ENCODE measurements at places on chromosomes 6 and 20. TPM values are rescaled to one million over a fixed set of nuclear protein-coding genes. Genes with fewer than 3 reads are reported as not detected.
A peak's percentile ranks its signal among the peaks of the same experiment; 100 is the strongest.

DNA sequence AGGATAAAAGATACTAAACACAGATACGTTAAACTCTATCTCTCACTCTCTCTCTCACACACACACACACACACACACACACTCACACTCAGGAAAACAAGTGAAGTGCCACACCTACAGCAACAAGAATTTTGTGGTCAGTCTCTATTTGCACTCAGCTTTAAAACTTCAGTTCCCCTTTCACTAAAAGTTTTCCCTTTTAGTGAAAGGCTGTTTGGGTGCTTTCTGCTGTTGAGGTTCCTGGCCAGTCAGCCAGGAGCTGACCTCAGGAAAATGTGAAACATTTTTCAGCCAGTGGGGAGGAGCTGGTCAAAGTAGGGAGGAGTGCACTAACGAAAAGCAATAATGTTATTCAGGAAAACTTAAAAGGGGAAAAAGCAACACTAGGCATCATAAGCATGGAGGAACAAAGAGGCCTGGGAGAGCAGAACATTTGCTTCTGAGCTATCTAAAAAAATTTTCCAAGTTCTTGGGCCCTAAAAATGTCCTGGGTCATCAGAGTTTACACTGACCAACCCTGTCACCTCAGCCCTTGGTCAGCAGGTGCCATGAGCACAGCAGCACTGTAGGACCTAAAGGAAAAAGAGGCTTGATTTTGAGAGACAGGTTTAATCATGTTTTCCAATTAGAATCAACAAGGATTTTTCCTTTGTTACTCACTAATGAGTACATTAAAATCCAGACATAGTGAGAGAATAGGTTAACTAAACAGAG is 30.7 kb upstream of the NT5E start:
- no peak for DNase-seq
- no peaks in the 10 kb centered on the region for H3K27me3 ChIP-seq
- H3K36me3 ChIP-seq: no peaks in the 10 kb centered on the region
- no peak overlapping the region for H3K4me3 ChIP-seq

- no peak overlapping the region for H3K27ac ChIP-seq
- H3K36me3 ChIP-seq: no peaks in the 10 kb centered on the region
- DNase-seq: no peak
- H3K27me3 ChIP-seq: no peaks in the 10 kb centered on the region
These were observed 38.4 kb downstream of the FAM110A start for GRCh38 chr20:871948-872347.

Gene MCHR2
- polyA plus RNA-seq: not detected

GRCh38 chr6:4441981-4442434 is 306.6 kb upstream of the ECI2 start:
- peaks cover under 1% of the 10 kb centered on the region for H3K4me1 ChIP-seq
- no peak overlapping the region for H3K27ac ChIP-seq
- H3K4me3 ChIP-seq: no peak overlapping the region

GRCh38 chr6:84766118-84766798 is 1.9 kb upstream of the TBX18 start:
- H3K36me3 ChIP-seq: no peaks in the 10 kb centered on the region
- H3K27me3 ChIP-seq: peaks cover 98% of the 10 kb centered on the region
- H3K4me1 ChIP-seq: peaks cover 13% of the 10 kb centered on the region
- H3K4me3 ChIP-seq: no peak overlapping the region
- DNase-seq: no peak

Gene PACRG
- polyA plus RNA-seq: 2.1 TPM

DNA sequence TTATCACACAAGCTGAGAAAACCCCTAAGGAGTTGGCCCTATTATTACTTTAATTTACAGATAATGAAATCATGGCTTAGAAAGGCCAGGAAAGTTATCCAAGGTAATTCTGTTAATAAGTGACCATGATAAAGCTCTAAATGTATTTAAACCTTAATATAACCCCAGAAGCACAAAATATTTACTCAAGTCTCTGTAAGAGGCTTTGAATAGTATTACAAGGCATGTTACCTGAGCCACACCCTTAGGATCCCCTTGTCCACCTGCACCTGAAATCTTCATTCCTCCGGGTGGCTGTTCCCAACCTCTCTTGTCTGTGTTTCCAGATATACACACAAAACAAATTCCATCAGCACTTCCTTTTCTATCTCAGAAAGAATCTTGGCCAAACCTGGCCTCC is 271.6 kb upstream of the BMP2 start:
- H3K27me3 ChIP-seq: no peaks in the 10 kb centered on the region
- H3K27ac ChIP-seq: no peak overlapping the region
- H3K4me1 ChIP-seq: no peaks in the 10 kb centered on the region
- no peaks in the 10 kb centered on the region for H3K36me3 ChIP-seq

- H3K27me3 ChIP-seq: no peaks in the 10 kb centered on the region
- no peaks in the 10 kb centered on the region for H3K36me3 ChIP-seq
- H3K4me1 ChIP-seq: no peaks in the 10 kb centered on the region
- DNase-seq: no peak
- no peak overlapping the region for H3K27ac ChIP-seq
These were observed 67.2 kb downstream of the OPRM1 start for GRCh38 chr6:154106251-154106650.

Gene ADGRF1
- not detected for polyA plus RNA-seq

DNA sequence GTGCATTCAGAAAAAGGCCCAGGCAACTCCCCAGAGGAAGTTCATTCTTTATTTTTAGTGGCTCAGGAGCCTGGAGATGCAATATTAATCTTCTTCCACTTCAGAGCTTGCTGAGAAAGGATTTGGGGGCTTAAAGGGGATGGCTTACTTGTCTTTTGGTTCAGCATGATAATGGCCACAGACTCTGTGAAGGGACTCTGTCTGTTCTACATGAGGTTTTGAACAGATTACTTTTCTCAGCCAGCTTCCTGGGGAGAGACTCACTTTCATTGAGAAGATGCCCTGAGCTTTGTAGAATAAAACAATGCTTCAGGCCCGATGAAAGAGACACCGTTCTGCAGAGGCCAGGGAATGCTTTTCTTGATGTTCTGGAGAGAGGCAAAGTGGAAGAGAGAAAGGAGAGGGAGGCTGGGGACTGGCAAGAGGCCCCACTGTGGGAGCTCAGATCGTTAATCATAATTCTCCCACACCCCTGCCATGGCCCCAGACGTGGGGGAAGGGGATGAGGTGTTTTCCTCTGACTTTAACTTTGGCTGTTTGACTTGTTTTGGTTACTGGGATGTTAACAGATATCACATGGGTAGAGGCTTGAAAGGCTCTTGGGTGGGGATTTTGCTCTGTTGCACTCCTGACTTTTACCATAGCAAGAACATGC is 19.1 kb downstream of the SCP2D1 start:
- H3K4me1 ChIP-seq: no peaks in the 10 kb centered on the region
- H3K27me3 ChIP-seq: no peaks in the 10 kb centered on the region
- H3K27ac ChIP-seq: no peak overlapping the region
- H3K4me3 ChIP-seq: no peak overlapping the region
- H3K36me3 ChIP-seq: no peaks in the 10 kb centered on the region

Gene CLPSL1
- not detected for polyA plus RNA-seq

GRCh38 chr6:14371530-14371929 is 254.0 kb downstream of the CD83 start:
- no peak overlapping the region for H3K4me3 ChIP-seq
- H3K27ac ChIP-seq: no peak overlapping the region
- H3K27me3 ChIP-seq: no peaks in the 10 kb centered on the region
- H3K36me3 ChIP-seq: no peaks in the 10 kb centered on the region
- peaks cover 10% of the 10 kb centered on the region for H3K4me1 ChIP-seq

Gene TGM3
- not detected for polyA plus RNA-seq

Gene SIRPA
- polyA plus RNA-seq: 31.5 TPM

GRCh38 chr20:23151885-23152284 is 65.8 kb upstream of the CD93 start:
- H3K4me1 ChIP-seq: peaks cover 75% of the 10 kb centered on the region
- DNase-seq: peak; percentile 8
- no peak overlapping the region for H3K4me3 ChIP-seq
- no peaks in the 10 kb centered on the region for H3K36me3 ChIP-seq

GRCh38 chr6:80366051-80366450 is 259.6 kb downstream of the BCKDHB start:
- no peak overlapping the region for H3K4me3 ChIP-seq
- no peaks in the 10 kb centered on the region for H3K27me3 ChIP-seq
- no peaks in the 10 kb centered on the region for H3K36me3 ChIP-seq
- DNase-seq: no peak
- H3K4me1 ChIP-seq: peaks cover 8% of the 10 kb centered on the region

GRCh38 chr20:62377615-62378178 is 9.2 kb upstream of the RPS21 start:
- no peak for DNase-seq
- H3K27ac ChIP-seq: peak overlapping the region; percentile 84
- H3K27me3 ChIP-seq: no peaks in the 10 kb centered on the region
- no peaks in the 10 kb centered on the region for H3K36me3 ChIP-seq
- no peak overlapping the region for H3K4me3 ChIP-seq
- H3K4me1 ChIP-seq: peaks cover 30% of the 10 kb centered on the region

GRCh38 chr6:88179692-88180091 is 13.5 kb upstream of the CNR1 start:
- no peaks in the 10 kb centered on the region for H3K27me3 ChIP-seq
- H3K27ac ChIP-seq: no peak overlapping the region
- no peaks in the 10 kb centered on the region for H3K36me3 ChIP-seq
- H3K4me1 ChIP-seq: no peaks in the 10 kb centered on the region
- DNase-seq: no peak

Gene FRMD1
- 0.12 TPM for polyA plus RNA-seq

DNA sequence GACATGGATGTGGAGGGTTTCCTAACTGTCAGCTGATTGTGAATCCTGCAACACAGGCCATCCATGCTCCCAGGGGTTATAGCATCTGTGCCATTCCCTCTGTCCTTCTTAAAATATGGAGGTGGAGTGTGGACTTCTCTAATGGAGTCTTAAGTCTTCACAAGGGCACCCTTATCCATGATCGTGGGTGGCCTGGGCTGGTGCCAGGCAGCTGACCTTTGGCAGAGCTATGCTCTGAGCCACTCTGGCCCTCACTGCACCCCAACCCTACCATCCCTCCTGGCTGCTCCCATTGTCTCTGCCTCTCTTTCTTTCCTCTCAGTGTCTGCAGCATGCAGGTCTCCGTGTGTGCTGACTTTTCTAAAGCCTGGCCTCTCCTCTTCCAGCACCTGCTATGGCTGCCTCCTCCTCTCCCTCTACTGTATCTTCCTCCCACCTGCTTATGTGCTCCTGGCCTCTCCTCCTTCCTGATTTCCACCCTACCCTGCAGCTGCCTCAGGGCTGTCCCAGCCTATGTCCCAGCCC is 11.2 kb upstream of the PCMTD2 start:
- H3K27ac ChIP-seq: no peak overlapping the region
- no peak for DNase-seq
- H3K27me3 ChIP-seq: peaks cover 5% of the 10 kb centered on the region
- no peaks in the 10 kb centered on the region for H3K4me1 ChIP-seq
- no peak overlapping the region for H3K4me3 ChIP-seq
- no peaks in the 10 kb centered on the region for H3K36me3 ChIP-seq

- H3K27me3 ChIP-seq: no peaks in the 10 kb centered on the region
- no peak for DNase-seq
- H3K27ac ChIP-seq: no peak overlapping the region
These were observed 166.3 kb upstream of the STXBP5 start for GRCh38 chr6:147037881-147038280.

Data from heart right ventricle (tissue), 16 donors.